ENCODE measurements at places on chromosomes 7 and 10.

DNA sequence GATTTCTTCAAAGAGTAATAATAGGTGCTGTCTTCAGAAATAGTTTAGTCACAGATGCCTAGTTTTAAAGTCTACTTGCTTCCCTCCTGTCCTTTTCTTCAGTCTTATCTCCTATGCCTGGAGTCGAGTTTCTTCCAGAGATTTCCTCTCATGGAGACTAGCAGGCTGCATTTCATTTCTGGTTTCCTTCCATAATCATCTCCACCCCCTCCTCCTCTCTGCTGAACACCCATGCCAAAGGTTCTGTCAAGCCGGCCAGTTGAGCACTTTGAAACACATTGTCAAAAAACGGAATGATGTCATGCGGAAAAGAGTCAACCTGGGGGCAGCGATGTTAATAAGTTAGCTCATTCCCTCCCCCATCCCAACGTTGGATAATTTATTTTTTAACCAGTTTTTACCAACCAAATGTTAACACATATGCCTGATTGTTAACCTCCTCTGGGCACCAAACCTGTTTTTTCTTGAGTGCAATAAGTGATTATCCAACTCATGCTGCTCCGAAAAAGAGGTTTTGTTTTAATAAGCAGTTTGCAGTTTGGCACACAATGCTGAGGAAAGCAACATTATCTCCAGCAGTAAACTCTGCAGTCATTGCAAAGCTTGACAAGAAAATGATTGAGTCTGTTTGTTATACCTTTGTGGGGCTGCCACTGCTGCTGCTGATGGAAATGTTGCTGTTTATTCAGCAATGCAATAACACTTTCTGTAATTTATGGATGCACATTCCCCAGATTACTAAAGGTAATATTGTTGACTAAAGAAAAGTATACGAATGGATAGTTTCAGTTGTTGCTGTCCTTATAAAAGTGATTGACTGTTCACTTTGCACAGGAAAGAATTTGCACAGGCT is 161.6 kb downstream of the LRMDA start:
- DNase-seq = no peak

DNA sequence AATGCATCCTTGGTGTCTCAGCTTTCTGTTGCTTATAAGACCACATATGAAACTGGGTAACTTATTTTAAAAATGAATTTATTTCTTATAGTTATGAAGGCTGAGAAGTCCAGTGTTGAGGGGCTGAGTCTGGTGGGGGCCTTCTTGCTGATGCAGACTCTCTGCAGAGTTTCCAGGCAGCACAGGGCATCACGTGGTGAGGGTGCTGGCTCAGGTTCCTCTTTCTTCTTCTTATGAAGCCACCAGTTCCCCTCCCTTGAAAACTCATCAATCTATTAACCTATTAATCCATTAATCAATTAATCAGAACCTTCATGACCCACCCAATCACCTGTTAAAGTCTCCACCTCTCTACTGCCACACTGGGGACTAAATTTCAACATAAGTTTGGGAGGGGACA is 595.6 kb upstream of the NRP1 start:
- no peak for DNase-seq

DNA sequence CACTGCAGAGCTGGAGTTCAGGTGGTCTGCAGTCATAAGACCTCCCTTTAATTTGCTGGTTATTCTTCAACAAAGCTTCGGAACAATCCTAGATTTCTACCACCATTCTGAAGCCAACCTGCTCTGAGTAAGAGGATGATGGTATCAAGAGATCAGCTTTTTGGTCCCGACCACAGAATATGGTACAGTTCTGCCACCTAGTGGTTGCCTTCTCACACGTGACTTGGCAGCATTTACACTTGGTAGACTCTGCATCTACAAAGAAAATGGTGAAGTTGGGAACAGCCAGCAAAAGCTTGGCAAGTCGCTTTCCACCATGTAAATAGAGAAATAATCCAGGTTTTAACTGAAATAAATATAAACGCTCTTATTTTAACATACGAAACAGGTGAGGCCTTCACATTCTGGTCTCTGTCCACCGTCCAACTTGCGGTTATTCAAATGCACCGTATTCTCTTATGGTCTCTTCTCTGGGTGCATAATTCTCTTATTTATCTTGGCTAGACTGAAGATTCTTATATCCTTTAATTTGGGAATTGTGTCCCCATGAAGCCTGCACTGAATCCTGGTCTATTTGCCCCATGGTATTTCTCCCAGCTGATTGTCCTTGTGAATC is 173.9 kb upstream of the GRM3 start:
- DNase-seq = peak; percentile 3

GRCh38 chr7:318878-319661 is 29.1 kb downstream of the FOXL3 start:
- no peak for DNase-seq

- no peak for DNase-seq
These were observed 122.2 kb upstream of the PRSS58 start for GRCh38 chr7:142380069-142380468.

DNA sequence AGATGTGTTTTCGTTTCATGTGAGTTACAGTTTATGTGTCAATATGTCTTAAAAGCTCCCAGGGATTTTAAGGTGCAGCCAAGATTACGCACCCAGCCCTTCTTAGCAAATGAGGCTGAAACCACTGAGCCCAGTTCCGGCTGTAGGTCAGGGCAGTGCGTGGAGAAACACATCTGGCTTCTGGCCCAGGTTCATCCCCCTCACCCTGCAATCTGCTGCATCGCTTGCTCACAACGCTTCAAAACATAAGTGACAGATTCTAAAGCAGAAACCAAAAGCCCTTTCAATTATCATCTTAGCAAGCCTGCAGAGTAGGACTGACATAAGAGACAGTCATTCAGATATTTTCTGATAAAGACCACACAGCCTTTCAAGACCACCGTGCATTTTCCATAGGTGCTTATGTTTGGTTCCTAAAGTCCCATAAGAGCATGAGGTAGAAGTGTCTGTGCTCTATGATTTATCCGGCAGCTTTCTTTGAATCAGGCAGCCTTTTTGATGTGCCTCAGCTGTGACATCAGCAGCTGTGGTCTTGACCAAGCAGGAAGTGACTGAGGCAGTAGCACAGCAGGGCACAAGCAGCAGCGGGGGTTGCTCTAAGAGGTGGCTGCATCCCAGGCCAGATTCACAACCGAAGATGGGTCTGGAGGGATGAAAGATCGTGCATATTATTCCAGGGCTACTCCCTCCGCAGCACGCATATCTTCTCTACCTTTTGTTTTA is 72.1 kb upstream of the LYZL2 start:
- peak; percentile 64 for DNase-seq

DNA sequence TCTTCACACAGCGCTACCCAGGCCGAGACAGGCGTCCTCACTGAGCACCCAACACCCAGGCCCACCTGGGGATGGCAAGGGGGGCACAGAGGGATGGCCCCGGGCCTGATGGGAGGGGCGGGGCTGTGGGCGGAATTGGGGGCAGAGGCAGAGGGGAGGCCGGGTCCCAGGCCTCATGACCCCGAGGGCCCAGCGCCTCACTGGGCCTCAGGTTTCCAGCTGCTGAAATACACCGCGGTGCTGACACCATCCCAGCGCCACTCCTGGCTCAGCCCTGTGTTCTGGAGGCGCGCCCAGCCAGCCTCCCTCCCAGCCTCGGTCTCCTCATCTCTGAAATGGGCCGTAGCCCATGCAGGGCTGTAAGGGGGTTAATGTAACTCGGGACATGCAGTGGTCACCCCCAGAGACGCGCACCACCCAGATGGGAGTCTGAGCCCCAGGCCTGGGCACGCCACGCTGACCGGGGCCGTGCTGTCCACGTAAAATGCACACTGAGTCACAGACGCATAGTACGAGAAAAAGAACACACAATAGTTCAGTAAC is 82.3 kb downstream of the UNCX start:
- no peak for DNase-seq

GRCh38 chr7:94160719-94161435 is 156.7 kb upstream of the BET1 start:
- DNase-seq = no peak

- DNase-seq = no peak
These were observed 74.1 kb downstream of the CRPPA start for GRCh38 chr7:16347066-16347826.
